Left lobe of liver (tissue), 2 donors: ENCODE measurements at places on chromosomes 7 and 10. TPM values are rescaled to one million over a fixed set of nuclear protein-coding genes. Genes with fewer than 3 reads are reported as not detected.

The EPDR1 gene
- total RNA-seq: 7.9 TPM

DNA sequence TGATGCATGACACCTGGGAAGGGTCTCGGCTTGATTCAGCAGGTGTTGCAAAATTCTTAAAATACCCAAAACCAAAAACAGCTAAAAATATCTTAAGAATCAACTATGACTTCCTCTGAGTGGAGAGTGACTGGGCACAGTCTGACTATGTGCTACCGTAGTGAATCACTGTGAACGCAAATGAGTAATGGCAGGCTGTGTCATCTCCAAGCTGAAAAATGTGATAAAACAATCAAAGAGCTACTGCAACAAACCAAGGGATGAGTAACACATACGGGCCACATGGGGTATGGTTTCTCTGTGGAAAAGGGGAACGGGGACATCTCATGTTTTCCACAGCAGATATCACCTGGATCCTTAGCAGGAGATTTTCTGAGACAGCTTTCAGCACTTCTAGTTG lies 127.5 kb downstream of the ABCA13 start:
- no peak for DNase-seq

The LDB3 gene
- total RNA-seq: 0.20 TPM

DNA sequence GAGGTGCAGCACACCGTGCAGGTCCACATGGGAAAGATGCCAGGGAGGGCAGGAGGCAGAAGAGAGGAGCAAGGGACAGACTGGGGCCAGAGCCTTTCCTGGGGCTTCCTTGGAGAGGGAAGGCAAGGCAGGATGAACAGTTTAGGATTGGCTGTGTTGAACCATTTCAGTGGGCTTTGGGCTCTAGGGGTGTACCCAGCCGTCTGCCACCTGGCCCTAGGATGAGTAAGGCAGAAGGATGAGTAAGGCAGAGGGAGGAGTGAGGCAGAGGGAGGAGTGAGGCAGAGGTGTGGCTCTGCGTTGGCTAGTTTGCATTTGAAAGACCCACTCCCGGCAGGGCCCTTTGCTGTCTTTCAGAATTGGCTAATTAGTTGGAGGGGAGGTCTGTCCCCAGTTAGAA lies 31.5 kb upstream of the PRF1 start:
- DNase-seq: no peak

DNA sequence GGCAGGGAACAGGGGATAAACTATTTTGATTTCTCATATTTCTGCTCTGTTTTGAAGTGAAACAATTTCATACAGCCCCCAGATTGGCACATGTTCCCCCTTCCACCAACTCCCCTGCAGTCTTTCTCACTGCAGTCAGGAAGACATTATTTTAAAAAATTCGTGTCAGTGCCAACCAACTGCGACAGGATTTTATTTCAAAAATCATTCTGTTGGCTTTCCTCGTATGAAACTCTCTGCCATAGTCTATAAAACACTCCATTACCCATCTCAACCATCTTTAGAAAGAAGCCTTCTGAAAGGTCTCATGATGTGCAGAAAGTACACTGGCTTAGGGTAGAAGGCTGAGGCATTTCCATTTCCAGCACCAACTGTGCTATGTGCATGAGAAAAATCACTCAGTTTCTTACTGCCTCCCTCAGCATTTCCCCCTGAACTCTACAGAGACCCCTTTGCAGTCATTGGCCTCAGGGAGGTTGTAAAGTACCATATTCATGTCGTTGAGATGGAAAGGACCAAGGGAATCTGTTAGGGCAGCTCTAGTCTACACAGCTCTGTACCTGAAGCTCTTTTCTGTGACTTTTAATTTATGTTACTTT lies 46.9 kb downstream of the STEAP1B start:
- no peak for DNase-seq

The ZC3HAV1 gene
- 16.8 TPM for total RNA-seq

The HABP2 gene
- total RNA-seq: 289 TPM

The LIPF gene
- not detected for total RNA-seq

DNA sequence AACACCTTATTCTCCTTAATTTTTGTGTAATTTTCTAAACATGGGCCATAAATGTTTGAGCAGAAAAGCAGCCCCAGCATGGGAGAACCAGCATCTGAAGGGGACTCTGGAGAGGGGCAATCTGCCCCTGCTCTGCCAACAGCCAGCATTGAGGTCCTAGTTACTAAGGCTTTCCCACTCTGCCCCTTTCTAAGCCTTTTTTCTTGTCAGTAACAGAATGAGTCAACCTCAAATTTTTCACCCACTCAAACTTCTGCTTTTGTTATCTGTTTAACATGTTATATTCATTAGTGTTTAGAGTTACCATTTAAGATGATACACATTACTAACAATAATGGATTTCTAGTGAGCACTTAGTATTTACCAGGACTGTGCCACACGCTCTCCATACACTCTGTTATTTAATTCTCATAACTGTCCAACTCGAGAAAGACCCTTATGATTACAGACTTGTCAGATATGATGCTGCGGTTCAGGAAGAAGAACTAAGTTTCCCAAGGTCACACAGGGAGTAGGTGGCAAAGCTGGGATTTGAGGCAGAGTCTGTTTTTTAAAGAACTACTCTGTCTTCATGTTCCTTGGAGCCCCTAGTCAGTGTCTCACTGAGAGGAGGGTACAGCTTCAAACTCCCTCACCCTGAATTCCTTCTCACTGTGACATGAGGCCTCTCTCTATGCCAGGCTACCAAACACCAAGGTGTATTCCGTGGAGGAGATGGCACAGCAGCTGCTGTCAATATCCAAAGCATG lies 19.9 kb upstream of the GPAM start:
- DNase-seq: no peak

GRCh38 chr10:115654961-115655360 lies 561.8 kb downstream of the ATRNL1 start:
- DNase-seq: no peak

The GIMAP6 gene
- total RNA-seq: 6.5 TPM

GRCh38 chr7:57404343-57404966 lies 45.5 kb upstream of the ZNF716 start:
- DNase-seq: peak; percentile 73

GRCh38 chr10:73058057-73058591 lies 38.5 kb downstream of the P4HA1 start:
- no peak for DNase-seq

The EMX2 gene
- not detected for total RNA-seq

GRCh38 chr7:136131304-136131630 lies 154.1 kb upstream of the MTPN start:
- DNase-seq: no peak

The CYP26C1 gene
- 0.08 TPM for total RNA-seq

- peak; percentile 55 for DNase-seq
Observed at GRCh38 chr10:22713853-22714478, 412 bp downstream of the PIP4K2A start.

DNA sequence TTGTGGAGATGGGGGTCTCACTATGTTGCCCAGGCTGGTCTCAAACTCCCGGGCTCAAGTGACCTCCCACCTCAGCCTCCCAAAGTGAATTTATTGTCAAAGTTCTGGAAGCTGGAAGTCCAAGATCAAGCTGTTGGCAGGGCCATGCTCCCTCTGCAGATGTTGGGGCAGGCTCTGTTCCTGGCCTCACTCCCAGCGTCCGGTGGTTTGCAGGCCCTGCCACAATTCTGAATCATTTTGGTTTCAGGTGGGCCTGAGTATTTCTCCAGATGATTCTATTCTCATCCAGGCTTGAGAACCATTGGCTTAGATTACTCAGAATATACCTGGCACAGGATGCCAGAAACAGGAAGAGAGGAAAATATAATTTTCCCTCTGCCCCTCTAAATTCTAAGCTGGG lies 737.4 kb downstream of the TNS3 start:
- no peak for DNase-seq

The SPDYE6 gene
- not detected for total RNA-seq

- DNase-seq: no peak
Observed at GRCh38 chr7:35241884-35242283, 12.0 kb downstream of the TBX20 start.

- DNase-seq: no peak
Observed at GRCh38 chr10:88253128-88253527, 330.0 kb downstream of the RNLS start.

DNA sequence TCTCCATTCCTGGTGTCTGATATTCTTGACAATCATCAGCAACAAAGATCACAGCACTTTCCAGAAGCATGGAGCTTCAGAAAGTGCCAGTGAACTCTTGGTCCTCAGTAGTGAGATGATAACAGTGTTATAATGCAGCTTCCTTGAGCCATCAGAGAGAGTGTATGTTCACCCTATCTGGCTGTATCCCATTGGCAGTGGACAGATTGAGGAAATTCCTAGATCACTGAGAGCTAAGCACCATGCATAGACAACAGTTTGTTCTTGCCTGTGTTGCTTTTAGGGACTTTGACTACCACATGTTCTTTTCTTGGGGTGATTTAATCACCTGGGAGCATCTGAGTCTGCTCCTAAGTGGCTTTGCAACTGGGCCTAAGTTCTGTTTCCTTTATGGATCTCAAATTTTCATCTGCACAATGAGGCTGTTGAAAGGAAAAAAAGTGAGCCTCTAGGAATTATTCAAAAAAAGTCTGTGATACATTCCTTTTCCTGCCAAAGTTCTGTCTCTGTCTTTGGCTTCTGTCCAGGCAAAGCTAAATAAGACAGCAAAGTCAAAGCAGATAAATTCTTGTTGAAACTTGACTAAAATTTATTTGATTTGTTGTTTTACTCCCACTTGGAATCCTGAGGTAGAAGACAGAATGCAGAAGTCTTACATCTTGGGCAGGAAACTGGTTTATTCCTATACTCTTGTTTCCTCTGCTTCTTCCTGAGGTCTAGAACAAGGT lies 14.5 kb upstream of the ZNF282 start:
- no peak for DNase-seq

- no peak for DNase-seq
Observed at GRCh38 chr7:3497796-3498195, 196.7 kb downstream of the SDK1 start.

DNA sequence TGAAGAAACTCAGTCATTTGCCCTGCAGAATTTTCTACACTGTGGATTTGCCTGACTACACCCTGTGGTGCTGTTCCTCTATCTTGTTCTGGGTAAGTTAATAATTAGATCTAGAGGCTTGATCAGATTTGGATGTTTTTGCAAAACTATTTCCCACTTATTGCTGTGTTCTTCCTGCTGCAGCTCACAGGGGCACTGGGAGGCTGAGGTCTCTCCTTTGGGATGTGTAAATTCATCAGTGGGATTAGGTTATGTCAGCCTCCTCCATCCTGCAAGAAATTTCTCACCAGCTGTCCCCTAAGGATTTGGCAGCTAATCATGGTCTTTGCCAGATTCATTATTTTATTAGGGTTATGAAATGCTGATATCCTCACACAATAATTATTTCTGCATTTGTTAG lies 148.1 kb upstream of the ZNF32 start:
- no peak for DNase-seq

GRCh38 chr10:112735041-112735695 lies 214.9 kb upstream of the TCF7L2 start:
- no peak for DNase-seq

- no peak for DNase-seq
Observed at GRCh38 chr7:158616050-158616449, 28.4 kb upstream of the PTPRN2 start.

DNA sequence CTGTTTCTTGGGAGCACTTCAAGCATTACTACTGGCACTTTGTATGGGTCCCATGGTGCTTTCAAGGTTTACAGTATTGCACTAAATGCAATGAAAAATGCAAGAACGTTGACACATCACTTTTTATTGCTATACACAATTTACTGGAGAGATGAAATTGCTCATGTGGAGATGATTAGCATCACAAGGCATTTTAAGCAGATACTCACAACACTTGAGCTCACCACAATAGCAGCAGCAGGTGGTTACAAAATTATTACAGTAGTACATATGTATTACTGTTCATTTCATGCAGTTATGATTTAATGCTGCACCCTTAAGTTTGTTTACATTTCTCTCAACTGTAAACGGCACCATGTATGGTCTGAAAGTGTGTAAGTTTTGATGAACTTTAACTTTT lies 537.7 kb downstream of the GRM8 start:
- DNase-seq: no peak

DNA sequence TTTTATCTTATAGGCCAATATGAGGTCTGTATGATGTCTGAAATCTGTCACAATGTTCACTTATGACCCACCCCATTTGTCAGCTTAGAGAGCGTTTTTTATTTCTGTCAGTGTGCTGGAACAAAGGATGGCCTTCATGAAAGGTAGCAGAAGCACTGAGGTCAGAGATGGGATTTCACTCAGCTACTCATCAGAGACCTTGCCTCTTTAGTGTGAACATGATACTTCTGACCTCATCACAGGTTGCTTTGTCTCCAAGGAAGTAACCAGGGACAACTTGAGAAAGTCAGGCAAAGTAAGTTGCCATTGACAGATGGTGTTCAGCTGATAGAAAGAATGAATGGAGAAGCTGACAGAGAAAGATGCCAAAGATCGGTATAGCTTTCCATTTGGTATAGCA lies 16.3 kb downstream of the YAE1 start:
- no peak for DNase-seq

DNA sequence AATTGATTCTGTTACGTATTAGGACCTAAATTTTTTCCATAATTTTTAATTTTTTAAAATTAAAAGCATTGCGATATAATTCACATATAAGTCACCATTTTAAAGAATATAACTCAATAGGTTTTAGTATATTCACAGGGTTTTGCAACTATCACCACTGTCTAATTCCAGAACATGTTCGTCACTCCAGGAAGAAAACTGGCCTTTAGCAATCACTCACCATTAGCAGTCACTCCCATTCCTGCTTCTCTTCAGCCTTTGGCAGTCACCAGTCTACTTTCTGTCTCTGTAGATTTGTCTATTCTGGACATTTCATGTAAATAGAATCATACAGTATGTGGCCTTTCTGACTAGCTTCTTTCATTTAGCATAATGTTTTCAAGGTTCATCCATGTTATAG lies 176.5 kb downstream of the EXOC4 start:
- DNase-seq: no peak

The PTTG1IP2 gene
- not detected for total RNA-seq

DNA sequence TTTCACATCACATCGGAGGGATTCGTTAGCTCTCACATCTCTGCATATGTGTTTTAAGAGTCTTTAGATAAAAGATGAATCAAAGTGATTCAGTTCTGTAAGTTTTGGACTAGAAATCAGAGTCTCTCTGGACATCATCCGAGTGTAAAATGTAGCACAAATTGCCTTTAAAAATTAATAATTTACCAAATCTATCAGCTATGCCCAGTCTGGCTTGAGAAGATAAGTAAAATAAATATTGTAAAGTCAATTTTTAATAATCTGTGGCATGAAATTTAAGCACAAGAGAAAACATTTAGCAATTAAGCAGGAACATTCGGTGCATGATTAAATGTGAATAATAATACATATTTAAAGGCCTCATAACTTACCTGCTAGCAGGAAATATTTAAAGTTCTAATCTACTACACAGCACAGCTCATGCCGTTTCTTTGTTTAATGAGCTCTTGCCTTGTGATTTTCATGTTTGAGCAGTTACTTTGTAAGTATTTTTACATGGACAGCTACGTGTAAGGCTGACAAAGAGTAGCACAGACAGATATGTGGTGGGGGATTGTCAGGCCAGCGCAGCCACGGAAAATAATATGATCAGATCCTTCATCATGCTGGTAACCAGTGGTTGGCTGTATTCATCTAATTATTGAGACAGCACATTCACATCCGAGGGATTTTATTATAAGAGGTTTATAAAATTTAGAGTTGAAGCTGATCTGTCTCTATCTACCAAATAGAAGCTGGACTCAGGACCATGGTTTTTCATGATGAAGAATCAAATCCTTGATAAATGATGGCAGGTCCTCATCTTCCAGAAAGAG lies 317.3 kb downstream of the ADARB2 start:
- no peak for DNase-seq

The UNCX gene
- not detected for total RNA-seq

GRCh38 chr7:77791336-77791735 lies 6.9 kb downstream of the TMEM60 start:
- DNase-seq: no peak
